ENCODE measurements at places on chromosomes 7 and 10.

- DNase-seq, result no peak
Observed at GRCh38 chr10:71635251-71635866, 84.2 kb downstream of the C10orf105 start.

DNA sequence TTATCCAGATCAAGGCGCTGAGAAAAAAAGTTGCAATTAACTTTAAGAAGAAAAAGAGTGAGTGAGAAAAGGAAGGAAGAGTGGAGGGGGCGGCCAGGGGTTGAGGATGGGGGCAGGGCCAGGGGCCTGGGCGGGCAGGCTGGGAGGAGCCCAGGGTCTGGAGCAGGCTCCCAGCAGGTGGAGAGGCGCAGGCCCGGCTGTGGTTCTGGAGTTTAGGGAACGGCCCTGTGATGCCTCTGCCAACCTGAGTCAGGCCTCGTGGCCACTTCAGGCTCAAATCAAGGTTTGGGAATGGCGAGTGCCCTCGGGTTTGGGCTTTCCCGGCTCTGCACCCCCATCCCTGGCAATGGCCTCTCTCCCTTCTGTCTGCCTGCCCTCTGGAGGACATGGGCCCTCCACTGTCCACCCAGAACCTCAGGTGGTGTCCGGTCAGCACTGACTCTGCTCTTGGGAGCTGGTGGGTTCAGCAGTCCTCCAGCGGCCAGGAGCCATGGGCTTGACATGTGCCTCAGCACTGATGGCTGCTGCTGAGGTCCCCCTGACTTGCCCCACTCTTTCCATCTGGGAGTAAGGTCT lies 41.0 kb upstream of the EMX2 start:
- no peak for DNase-seq

DNA sequence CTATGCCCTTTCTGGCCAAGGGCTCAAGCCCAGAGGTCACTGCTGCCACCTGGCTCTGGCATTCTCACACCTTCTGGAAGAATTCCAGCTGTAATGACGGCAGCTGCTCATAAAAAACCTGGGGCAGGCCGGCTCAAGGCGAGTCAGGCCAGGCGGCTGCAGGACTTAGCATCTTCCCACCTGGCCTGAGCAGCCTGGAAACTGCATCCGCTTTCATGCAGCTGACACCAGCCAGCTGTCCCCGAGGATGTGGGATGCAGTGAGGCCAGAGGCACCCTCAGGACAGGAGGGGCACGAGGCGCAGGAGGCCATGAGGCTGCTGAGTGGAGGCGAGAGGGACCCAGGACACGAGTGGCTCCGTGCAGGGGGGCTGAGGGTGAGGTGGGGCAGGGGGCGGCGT lies 47.5 kb upstream of the ADGRA1 start:
- no peak for DNase-seq

DNA sequence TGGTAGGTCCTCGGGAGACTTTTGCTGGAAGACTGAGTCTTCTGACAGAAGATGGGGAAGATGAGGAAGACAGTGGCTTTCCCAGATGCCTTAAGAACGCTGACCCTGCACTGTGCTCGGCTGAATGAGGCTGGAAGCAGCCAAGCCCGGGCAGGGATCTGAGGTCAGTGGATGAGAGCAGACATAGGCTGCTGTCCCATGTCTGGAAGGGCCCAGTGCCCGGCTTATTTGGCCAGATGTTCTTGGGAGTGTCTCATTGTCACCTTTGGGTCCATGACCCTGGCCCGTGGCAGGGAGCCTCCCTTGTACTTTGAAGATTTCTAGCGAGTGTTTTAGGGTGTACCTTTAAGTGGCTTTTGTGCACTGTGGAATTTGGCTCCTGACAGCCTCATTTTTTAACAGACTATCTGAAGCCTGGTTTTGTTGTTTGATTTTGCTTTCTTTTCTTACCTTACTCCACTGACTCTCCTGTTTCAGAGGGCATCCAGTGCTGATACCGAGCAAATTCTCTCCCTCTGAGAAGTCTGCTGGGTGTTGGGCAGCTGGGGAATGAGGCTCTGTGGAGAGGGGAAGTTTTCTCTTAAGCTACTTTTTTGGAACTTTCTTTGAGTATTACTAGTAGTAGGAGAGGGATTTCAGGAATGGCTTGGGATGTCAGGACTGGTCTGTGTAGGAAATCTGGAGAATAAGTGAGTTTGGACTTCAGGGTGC lies 61.4 kb downstream of the CREB5 start:
- DNase-seq, result no peak

- DNase-seq, result no peak
Observed at GRCh38 chr7:101133621-101134398, 6.9 kb downstream of the SERPINE1 start.

Data from NCI-H446 (cell line).